SK-N-MC (cell line): ENCODE measurements at places on chromosomes 5 and 9.
A peak's percentile ranks its signal among the peaks of the same experiment; 100 is the strongest.

GRCh38 chr5:171162596-171162995, 146.5 kb upstream of the TLX3 start:
- DNase-seq, result no peak

GRCh38 chr5:2738156-2738699, 13.2 kb downstream of the IRX2 start:
- DNase-seq, result no peak

DNA sequence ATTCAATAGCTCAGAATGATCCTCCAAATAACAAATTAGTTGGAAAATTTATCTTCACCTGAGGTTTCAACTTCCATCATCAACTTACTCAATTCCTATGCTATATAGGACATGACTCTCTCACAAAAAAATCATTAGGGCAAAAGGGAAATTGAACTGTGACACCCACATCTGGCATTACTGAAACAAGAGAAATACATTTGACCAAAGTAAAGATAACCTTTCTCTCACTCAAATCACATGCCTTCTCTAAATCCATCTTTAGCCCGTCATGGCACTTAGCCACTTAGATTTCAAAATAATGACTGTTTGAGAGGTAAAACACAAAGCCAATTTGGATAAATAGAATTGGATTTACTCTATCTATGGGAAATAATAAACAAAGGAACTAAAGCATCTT, 126.4 kb downstream of the ADAMTS6 start:
- no peak for DNase-seq

GRCh38 chr5:2022436-2022835, 139.7 kb upstream of the IRX4 start:
- no peak for DNase-seq

DNA sequence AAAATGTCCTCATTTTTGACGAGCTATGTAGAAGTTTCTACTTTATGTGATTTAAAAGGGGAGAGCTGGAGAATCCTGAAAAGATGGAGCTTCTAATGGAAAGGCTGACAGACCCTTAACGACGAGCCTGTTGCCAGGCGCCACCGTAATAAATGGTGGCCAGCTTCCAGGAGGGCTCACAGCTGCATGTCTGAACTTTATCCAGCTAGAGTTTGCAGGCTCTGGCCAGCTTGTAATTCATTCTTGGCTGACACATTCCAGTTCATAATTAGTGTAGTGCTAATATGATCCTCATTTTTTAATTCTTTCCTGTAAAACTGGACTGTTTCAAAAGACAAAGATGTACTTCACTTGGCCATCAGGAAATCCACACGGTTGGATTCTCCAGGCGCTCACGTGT, 246.7 kb downstream of the GAS1 start:
- no peak for DNase-seq

- no peak for DNase-seq
These were observed 49.9 kb upstream of the GARNL3 start for GRCh38 chr9:127214421-127215267.

- DNase-seq, result no peak
These were observed 5.3 kb downstream of the SPEF2 start for GRCh38 chr5:35622974-35623373.

GRCh38 chr9:98994172-98995058, 50.7 kb downstream of the COL15A1 start:
- no peak for DNase-seq

- DNase-seq, result no peak
These were observed 773 bp upstream of the AGGF1 start for GRCh38 chr5:77029376-77029885.

DNA sequence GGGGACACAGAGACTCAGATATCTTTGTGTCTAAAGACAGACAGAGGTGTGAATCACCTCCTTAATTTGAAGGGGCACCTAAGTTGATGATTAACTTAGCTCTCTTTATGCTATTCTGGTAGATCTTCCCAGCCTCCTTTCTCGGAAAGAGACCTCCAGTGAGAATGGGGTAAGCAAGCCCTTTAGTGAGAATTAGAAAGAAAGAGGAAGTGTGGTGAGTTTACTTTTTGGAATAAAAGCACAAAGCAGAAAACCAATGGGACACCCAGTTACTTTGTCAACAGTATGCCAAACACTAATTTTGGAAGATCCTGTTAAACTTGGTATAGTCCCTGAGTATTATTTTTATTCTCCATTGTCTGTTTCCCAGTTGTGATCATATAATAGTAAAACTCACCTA, 302.8 kb upstream of the RASA1 start:
- no peak for DNase-seq

DNA sequence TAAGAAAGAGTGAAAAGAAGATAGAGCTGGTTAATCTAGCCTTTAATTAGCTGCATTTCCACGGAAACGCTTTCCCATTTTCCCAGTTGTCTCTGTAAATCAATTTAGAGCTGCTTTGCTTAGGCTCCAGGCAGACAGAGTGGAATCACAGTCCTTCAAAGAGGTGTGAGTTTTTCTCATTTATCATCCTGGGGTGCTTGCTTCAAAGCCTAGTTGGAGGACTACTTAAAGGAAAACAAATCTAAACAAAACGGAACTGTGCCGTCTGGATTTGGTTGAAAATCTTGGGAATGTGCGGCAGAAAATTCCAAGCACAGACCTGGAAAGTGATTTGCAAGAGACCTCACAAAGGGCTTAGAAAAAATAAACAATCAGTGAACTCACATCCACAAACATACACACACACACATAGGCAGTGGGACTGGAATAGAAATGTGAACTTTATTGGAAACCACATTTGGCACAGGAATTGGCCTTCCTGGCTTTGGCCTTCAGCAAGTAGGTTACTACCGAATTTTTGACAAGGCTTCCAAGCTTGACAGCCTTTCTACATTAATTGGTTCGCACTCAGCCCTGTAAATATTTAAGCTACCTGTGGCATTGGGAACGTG, 235.2 kb upstream of the SLC24A2 start:
- no peak for DNase-seq

DNA sequence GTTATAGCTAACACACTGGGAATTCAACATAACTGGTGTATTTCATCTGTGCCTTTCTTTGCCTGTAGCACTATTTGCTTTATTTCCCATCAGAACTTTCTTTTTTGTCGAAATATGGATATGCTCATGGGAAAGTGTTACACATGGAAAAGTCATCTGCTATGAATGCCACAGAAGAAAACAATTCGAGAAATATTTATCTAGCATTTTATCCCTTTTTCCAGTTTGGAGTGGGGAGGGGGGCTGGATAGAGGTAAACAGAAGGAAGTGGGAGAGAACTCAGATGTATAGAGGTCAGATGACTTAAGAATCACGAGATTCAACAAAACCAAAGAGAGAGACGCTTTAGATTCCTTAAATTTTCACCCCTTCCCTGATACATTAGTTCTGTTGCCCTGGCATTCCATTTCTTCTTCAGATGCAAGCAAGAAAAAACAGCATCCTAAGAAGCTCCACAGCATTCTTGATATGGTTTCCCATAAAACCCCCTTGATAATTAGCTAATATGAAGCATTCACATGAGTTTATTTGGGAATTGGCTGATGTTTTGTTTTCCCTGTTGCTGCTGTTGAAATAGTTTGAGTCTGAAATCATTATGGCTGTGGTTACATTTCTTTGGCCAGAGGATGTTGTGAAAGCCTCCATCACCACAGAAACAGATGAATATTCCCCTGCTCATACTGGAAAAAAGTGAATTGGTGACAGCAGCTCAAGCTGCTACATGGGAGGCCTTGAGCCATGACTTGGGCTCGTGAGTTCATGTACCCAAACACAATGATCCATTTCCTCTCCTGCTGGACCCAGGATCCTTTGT, 335.8 kb upstream of the DAB2 start:
- DNase-seq, result no peak

- no peak for DNase-seq
These were observed 132.1 kb downstream of the PALM2AKAP2 start for GRCh38 chr9:109912082-109912582.

DNA sequence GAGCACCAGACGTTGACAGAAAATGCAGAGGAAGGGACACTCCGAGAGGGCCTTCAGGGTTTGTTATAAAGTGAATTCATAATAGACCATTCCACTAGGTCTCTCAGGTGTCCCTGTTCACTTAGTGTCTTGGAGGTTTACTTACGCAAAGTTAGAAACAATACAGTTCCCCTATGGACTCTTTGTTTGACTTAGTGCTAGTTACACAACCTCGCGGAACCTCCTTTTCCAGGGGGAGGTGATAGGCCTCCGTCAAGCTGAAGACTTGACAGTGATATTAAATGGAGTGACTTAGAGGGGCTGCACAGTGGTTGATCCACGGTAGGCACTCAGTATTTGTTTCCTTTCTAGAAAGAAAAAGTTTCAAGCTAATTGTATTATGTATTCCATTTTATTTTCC, 1.3 kb downstream of the CCT5 start:
- no peak for DNase-seq

GRCh38 chr9:21160178-21160577, 6.3 kb downstream of the IFNA21 start:
- no peak for DNase-seq

GRCh38 chr5:1930501-1930879, 47.8 kb upstream of the IRX4 start:
- DNase-seq, result no peak

DNA sequence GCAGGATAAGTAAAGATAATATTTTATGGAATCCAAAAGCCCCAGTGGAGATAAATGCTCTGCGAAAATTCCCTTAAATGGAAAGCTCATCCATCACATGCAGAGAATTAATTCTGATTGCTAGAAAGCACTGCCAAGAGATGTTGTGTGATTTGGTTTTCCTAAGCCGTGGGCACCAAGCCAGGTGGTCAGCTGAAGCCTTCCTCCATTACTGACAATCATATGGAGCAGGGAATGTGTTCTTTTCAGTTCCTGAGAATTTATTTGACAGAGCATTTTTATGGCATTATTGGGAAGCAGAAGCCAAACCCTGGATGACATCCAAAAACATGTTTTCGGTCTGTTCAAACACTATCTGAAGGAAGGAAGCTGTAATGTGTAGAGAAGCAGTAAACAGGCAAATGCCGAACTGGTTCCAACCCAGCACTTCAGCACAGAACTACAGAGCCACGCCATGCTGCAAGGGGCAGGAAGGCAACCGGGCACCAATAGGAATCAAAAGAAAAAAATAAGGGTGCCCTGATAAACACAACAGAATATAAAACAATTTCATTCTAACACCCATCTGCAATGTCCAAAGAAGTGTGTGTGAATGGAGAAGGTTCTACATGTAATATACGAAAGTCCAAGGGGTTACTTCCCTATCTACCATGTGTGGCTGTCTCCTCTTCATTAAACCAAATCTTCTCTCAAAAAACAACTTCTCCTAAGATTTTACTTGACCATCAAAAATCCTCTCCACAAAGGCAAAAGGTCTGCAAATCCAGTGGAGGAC, 12.3 kb downstream of the ARSB start:
- no peak for DNase-seq

- DNase-seq, result no peak
These were observed 1653.1 kb upstream of the CDH9 start for GRCh38 chr5:28691526-28691925.

DNA sequence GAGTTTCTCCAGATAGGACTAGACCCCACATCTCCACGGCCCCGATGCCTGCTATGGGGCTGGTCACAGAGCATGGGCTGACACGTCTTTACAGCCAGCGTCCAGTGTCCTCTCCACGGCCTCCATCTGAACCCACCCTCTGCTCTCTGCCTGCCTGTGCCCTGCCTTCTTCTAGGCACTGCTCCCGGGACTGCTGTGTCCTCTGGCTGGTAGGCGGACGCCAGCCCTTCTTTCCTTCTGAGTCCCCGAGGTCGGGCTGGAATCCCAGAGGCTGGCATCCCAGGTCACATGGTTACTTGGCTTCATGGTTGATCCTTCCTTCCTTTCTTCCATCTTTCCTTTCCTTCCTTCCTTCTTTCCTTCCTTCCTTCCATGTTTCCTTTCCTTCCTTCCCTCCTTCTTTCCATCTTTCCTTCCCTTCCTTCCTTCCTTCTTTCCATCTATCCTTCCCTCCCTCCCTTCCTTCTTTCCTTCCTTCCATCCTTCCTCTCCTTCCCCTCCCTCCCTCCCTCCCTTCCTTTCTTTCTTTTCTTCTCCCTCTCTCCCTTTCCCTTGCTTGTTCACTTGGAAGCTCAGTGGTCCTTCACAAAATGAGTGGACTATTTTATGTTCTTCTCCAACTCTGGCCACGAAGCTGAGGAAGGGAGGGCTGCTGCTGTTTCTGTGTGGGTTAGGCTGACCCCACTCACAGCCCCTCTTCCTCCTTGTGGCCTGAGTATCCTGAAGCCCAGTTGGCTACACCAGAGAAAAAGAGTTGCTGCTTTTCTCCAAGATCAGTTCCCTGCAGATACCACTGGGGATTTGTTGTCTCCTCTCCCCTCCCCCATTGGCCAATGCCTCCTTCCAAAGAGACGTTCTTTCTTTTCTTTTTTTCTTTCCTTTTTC, 66.8 kb upstream of the NEURL1B start:
- no peak for DNase-seq

GRCh38 chr5:72388646-72389045, 68.5 kb downstream of the PTCD2 start:
- no peak for DNase-seq

DNA sequence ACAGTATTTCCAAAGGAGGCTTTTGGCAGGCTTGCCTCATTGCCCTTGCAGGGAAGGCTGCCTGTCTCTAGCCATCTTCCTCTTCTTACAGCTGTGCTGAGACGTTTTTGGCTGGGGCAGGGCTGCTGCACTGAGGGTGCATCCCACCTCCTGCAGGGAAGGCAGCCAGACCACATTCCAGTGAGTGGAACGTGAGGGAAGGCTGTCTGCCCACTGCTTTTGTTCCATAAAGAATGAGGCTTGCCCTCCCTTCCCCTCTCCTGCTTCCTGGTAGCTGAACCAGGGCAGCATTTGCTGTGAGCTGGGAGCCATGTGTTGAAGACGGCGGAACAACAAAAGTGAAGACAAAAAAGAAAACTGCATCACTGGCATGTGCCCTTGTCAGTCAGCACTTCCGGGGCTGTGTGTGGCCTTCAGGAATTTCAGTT, 16.8 kb downstream of the MGAT1 start:
- no peak for DNase-seq

DNA sequence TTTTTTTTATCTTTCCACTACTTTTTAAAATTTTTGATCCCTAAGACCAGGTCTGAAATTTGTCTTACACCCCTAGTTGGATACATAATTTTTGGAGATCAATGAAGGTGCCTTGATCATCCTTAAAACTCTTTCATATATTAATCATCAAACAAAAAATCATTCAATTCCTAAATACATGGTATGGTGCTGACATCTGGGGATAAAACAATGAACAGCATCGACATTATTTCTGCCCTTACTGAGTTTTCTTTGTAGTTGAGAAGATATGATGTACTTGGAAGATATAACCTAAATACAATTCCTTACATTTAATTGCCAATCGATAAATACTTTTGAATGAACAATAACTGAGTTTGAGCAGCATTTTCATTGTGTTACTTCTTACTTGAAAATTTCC, 18.3 kb downstream of the SPINK9 start:
- no peak for DNase-seq

DNA sequence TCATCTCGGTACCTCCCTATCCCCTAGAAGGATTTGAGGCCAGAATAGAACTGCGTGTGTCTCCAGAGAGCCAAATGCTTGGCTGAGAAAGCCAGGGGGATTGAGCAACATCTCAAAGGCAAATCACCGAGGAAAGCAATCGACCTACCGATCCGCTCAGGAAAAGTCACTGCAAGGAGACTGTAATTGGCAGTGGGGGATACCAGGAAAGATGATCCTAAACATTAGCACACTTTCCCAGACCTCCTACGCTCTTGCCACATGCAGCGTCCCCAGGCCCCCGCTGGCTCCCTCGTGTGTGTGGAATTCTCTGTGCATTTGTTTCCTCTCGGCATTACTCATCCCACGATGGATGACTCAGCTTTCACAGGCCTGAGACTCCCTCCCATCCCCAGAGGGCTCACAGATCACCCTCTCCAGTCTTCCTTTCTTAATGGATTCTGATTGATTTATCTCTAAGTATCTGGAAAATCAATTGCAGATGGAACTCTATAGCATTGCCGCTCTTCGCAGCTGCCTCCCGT, 82.2 kb upstream of the ICE1 start:
- peak; percentile 18 for DNase-seq
